Midbrain (tissue), 1 donor: ENCODE measurements at places on chromosomes 2 and 18.

DNA sequence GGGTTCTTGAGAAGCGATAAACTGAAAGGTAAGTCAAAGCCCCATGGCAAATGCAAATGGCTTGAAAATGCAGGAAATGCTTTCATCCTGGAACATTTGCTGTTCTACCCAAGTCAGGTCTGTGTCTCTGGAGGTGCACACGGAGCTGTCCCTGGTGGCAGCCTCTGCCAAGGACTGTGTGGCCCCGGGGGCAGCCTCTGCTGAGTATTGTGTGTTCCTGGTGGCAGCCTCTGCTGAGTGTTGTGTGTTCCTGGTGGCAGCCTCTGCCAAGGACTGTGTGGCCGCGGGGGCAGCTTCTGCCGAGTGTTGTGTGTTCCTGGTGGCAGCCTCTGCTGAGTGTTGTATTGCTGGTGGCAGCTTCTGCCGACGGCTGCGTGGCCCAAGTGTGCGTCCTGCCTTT lies 135.6 kb upstream of the ALKAL2 start:
- DNase-seq, result no peak

GRCh38 chr2:179655627-179656026 lies 205.8 kb downstream of the ZNF385B start:
- no peak for DNase-seq

GRCh38 chr2:6206882-6207281 lies 514.7 kb downstream of the SOX11 start:
- no peak for DNase-seq

- no peak for DNase-seq
Observed at GRCh38 chr2:42044939-42045338, 2.9 kb upstream of the PKDCC start.

GRCh38 chr2:129791712-129792111 lies 187.8 kb upstream of the RAB6C start:
- DNase-seq, result no peak

DNA sequence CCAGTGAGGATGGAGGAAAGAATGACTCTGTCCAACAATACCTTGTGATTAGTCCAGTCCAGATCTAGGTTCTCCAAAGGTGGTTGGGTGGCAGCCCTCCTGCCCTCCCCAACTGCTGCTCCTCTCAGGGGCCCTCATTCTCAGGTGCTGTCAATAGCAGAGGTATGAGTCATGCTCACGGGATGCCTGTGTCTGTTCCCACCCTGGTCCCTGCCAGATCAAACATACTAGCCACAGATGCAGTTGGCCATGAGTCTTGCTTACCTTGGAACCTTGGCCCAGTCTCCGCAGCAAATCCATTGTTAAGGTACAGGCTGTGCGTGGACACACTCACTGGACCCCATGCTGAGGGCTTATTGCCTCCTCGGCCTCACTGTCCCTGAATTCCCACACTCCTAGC lies 24.9 kb upstream of the RPIA start:
- DNase-seq, result no peak

DNA sequence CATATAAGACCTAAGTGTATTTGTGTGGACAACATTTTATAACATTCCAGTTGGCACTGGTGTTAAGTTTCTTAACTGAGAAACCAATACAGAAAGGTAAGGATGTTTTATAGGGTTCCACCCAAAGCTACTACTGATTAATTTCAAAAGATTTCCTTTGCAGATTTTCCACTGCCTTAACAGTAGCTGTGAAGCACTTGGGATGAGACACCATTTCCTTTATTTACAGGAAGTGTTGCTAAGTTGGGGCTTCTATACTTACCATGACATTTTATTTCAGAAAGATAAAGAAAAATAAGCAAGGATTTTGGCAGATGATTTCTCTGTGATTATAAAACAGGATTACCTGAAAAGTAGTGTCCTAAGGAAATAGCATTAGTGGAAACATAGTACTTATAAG lies 234.3 kb downstream of the CALCRL start:
- no peak for DNase-seq

- DNase-seq, result no peak
Observed at GRCh38 chr2:70744397-70744796, 23.6 kb downstream of the ADD2 start.

- no peak for DNase-seq
Observed at GRCh38 chr2:130724455-130724854, 4.4 kb upstream of the GPR148 start.

DNA sequence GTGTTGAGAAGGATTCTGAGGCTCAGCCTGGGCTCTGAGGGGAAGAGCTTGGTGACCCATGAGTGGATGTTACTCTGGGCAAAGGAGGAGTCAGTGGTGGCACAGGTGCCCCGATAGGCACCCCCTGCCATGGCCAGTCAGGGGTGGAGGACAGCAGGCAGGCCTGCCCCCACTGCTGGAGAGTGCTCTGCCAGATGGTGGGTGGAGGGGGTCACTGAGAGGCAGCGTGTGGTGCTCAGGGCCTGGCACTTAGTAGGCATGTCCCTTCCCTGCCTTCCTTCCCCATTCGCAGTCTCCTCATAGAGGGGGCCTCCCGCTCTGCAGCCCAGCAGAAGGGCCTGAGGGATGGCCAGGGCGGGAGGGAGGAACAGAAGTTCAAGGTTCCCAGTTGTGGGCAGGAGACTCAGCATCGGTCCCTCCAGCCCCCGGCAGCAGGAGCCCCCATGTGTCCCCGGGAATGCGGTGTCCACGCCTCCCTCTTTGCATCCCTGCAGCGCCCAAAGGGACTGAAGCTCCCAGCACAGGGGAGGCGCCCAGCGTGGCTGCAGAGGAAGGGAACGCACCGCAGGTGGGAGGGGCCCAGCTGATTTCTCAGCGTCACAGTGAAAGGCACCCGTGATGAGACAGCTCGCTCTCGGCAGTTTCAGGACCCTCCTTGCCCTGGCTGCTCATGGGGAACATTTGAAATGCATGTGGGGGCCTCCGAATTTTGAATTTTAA lies 5.7 kb upstream of the SNED1 start:
- no peak for DNase-seq

- no peak for DNase-seq
Observed at GRCh38 chr2:223784221-223784772, 53.1 kb downstream of the AP1S3 start.

DNA sequence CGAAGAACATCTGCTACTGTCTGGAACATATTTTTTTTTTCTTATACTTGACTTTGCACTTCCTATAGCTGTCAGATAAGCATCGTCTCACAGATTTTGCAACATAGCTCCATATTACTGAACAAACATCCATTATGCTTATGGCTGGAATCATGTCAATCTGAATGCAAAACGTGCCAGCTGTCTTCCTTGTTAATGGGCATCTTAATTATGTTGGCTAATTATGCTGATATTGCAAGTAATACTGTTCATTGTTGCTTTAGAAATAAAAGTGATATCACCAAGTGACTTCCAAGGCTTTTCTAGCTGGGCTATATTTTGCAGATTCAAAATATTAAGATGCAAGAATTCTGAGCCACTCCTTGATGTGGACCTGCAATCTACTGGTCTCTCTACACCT lies 176.8 kb downstream of the ARL4C start:
- DNase-seq, result no peak
